ENCODE measurements at places on chromosomes 2 and 18. TPM values are rescaled to one million over a fixed set of nuclear protein-coding genes. Genes with fewer than 3 reads are reported as not detected.
A peak's percentile ranks its signal among the peaks of the same experiment; 100 is the strongest.

- peak; percentile 43 for DNase-seq
Observed at GRCh38 chr2:65349863-65350262, 82.5 kb downstream of the SPRED2 start.

Gene ANKRD30BL
- not detected for total RNA-seq

GRCh38 chr2:112916625-112917247 lies 5.8 kb downstream of the IL37 start:
- no peak for DNase-seq

- DNase-seq = no peak
Observed at GRCh38 chr2:15754703-15755099, 163.0 kb downstream of the DDX1 start.

GRCh38 chr18:1292167-1292566 lies 387.5 kb downstream of the ADCYAP1 start:
- no peak for DNase-seq

GRCh38 chr18:253121-253520 lies 14.7 kb downstream of the THOC1 start:
- no peak for DNase-seq

GRCh38 chr2:11677136-11678055 lies 7.4 kb upstream of the NTSR2 start:
- DNase-seq = peak; percentile 33

GRCh38 chr2:163319006-163319405 lies 416.8 kb downstream of the FIGN start:
- DNase-seq = no peak

DNA sequence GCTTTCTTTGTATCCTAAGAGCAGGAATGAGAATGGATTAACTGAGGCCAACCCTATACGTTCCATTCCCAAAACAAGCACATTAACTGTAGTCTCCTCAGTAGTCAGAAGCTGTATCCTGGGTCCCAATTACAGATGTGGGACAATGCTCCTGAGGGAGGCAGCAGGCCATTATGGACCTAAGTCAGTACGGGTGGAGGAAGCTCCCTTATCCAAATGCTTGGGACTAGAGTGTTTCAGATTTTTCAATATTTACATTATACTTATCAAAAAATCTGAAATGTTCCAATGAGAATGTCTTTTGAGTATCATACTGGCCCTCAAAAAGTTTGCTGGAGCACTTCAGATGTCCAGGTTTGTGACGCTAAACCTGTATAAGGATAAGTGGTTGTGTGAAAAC lies 90.1 kb downstream of the PRELID3A start:
- no peak for DNase-seq

Gene AQP12A
- not detected for total RNA-seq

GRCh38 chr2:109218792-109219126 lies 89.8 kb downstream of the SH3RF3 start:
- no peak for DNase-seq

Gene FASTKD2
- 39.0 TPM for total RNA-seq

Gene ZAP70
- total RNA-seq = not detected

Gene SH3RF3
- total RNA-seq = 0.28 TPM

DNA sequence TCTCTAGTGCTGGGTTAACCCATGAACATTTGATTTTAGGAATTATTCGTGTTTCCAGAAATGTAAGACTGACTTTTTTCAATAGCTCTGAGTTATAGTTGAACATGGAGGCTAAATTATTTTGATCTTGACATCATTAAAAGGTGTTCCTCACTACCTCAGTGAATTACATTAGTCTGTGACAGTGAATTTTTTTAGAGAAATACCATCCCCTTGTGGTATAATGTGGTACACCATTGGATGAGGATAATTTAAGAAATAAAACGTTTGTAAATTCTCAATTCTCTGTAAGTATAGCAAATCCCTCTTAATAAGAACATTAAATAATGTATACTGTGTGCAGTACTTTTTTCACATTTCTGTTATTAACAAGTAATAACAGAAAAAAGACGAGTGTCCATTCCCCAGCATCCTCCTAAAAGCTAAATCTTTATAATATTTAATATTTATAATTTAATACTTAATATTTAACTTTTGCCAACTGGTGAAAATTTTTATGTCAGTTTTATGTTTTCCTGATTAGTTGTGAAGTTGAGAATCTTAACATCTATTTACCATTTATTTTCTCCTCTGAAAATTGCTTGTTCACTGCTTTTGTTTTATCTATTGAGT lies 70.3 kb upstream of the CWC22 start:
- peak; percentile 17 for DNase-seq

- DNase-seq = no peak
Observed at GRCh38 chr18:22320771-22321170, 96.9 kb downstream of the CTAGE1 start.

Gene PAX3
- total RNA-seq = 4.6 TPM

Gene FAM98A
- 13.3 TPM for total RNA-seq

DNA sequence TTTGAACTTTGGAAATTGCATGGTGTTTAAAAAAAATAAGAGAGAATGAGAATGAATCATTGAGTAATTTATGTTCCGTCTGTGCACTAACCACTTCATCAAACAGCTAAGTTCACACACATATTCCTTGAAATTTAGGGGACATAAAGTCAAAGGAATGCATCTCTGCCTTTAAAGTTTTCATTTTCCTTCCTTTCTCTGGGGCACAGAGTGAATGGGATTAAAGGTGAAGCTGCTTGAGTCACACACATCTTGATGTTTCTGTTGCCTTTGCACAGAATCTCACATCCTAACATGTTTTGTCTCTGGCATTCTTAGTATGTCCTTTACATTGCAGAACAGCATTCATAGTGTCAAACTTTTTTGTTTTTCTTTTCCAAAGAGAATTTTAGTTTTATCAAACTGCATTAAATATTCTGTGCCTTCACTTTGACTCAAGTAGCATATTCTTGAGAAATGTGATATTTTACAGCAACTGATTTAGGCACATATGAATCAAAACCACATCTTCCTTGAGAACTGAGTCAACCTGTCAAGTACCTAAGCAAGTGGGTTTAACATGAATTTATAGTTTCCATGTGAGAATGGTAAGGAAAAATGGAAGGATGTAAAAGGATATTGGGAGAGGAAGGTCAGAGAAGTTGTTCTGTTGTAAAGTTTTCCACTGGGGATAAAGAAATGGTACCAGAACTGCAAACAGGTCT lies 169.1 kb upstream of the THUMPD2 start:
- DNase-seq = no peak

DNA sequence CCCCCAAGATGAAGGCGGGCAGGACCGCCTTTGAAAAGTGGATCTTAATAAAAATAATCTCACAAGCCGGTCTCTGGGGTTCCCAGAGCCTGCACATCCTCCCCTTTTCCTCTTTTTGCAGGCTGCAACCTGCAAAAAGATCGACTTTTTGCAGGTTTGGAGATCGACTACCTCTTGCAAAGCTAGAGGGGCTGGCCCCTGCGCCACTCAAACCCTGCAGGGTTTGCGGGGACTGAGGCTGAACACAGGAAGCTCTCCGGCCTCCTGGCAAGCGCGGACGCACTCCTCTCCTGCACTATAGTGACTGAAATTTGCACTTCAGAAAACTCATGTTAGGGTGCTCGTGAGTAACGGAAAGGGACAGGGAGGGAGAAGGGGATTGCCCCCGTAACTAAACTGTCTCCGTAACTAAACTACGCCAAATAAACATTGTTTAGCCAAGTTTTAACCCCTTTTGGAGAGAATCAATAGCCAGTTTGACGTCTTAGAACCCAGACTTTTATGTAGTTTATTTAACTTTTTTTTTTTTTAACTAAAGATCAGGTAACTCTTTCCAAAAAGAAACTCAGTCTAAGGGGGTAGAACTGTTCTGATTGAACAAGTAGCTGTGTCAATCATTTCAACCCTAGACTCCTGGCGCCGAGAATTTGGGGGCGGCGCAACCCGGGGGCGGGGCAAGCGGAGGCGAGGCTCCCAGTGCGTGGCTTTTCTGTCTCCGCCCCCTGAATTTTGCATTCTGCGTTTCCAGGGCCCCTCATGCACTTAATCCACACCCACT lies 2.5 kb downstream of the IGFBP5 start:
- DNase-seq = peak; percentile 94

DNA sequence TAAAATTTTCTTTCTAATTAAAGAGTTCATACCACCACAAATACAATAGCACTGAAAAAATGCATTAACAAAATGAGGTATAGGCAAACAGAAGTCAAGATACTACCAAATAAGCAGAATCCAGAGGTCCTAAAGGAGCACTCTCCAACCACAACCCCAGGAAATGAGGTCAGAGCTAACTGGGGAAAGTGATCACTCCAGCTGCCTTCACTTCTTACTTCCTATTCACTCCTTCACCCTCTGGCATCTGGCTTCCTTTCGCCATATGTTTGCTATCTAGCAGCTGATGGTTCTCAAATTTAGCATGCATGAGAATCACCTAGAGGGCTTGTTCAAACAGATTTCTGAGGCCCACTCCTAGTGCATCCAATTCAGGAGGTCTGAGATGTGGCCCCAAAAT lies 212.6 kb upstream of the ACVR2A start:
- no peak for DNase-seq

Gene TNFAIP6
- total RNA-seq = not detected

GRCh38 chr18:12247946-12248345 lies 6.2 kb upstream of the CIDEA start:
- no peak for DNase-seq

GRCh38 chr2:12064153-12064552 lies 317.7 kb downstream of the LPIN1 start:
- DNase-seq = no peak

DNA sequence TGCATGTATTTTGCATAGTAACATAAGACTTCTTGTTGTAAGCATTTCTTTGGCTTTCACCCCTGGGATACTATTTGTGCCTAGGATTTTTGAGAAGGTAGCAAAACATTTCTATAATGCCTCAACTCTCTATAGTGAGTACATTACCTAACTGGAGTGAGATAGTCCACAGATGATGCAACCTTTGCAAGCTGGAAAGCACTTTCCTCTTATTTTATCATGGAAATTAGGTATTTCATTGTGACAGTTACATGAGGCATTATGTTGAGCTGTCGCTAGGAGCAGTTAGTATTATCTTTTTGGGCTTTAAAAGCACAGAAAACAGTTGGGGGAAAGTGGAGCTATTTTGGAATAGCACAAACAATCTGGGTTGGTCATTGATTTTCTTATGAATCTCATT lies 786.2 kb downstream of the DCC start:
- DNase-seq = no peak

GRCh38 chr2:25590921-25591505 lies 82.4 kb downstream of the DTNB start:
- peak; percentile 26 for DNase-seq

Gene ITM2C
- 146 TPM for total RNA-seq

GRCh38 chr2:893311-893710 lies 57.3 kb upstream of the SNTG2 start:
- DNase-seq = peak; percentile 58

Gene SGPP2
- 0.34 TPM for total RNA-seq

DNA sequence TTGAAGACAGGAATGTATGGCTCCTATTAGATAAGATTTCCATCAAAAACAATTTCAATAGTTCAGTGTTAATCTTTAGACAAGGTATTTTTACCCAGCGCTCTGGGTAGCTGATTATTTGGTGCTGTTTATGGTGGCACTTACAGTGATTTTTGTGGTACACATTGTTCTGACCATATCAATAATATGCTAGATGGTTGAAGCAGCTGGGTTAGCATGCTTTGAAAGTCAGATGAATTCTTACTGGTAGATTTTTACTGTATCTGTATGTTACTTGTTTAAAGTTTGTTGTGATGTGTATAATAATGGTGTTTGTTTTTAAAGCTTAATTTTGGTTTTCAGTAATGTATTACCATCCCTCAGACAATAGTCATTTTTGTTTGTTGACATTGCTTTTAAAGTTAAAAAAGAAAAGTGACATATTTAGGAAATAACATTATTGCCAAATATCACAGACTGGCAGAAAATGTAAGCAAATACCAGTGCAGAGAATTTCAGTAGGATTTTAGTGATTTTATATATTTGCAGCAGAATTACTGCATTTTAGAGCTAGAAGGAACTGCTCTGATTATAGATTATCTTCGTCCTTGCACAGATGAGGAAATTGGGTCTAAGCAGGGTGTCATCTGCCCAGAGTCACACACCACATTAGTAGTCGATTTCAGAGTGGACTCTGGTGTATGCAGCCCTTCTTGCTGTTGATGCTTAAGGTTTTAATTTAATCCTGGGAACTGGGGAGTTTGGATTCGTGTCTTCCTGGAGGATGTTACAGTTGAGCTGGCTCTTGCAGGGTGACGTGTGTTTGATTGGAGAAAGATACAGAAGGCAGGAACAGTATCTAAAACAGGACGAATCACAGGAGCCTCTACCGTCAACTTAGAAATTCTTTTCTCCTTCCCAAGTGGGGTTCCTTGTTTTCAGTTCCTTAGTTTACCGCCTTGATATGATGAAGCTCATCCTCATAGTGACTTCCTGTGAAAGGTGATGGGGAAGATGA lies 6.6 kb downstream of the SOCS6 start:
- DNase-seq = no peak

GRCh38 chr2:210195101-210195852 lies 24.1 kb upstream of the KANSL1L start:
- peak; percentile 53 for DNase-seq

Gene PKDCC
- total RNA-seq = 133 TPM

Gene ZBTB7C
- 0.15 TPM for total RNA-seq

DNA sequence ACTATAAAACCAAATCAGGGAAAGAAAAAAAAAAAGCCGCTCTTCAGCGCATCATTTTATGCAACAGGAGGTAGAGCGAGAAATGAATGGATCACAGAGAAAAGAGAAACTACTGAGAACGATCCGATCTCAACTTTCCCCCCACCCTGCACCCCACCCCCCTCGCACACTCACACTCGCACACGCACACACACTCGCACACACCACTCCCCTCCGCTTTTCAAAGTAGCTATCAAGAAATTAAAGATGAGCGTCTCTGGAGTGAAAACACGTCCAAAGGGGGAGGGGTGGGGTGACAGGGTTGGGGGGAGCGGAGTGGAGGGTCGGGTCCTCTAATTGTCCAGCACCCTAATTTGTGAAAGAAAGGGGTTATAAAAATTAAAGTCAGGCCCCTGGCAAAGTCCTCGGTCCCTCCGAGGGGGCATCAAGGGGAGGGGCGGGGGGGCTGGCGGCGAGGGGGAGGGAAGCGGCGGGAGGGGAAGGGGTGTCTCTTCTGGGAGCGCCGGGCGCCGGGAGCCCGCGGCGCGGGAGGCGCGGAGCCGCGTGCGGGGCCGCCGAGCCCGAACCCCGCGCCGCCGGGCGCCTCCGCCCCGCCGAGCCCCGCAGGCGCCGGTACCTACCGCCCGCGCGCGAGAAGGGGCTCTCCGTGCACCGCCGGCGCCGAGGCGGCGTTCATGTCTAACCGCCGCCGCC lies 428 bp downstream of the TCF4 start:
- DNase-seq = peak; percentile 63

GRCh38 chr2:132725748-132726147 lies 55.7 kb upstream of the LYPD1 start:
- no peak for DNase-seq
